NCI-H187 (cell line): ENCODE measurements at places on chromosomes 3 and 15.

DNA sequence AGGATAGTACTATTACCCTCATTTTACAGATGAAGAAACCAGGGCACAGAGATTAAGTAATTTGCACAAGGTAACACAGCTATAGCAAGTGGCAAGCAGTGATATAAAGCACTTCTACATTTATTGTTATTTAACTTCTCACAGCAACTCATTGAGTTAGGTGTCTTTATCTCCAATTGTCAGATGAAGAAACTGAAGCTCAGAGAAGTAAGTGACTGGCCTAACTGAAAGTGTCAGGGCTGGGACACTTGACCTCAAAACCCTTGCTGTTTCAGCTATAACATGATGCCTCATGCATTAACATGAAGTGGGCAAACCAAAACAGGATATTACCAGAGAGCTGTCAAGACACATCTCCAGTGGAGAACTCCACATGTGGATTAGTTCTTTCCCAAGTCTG is 65.8 kb upstream of the LEKR1 start:
- no peak for DNase-seq

GRCh38 chr3:184259878-184260723 is 1.3 kb downstream of the CAMK2N2 start:
- DNase-seq: no peak

DNA sequence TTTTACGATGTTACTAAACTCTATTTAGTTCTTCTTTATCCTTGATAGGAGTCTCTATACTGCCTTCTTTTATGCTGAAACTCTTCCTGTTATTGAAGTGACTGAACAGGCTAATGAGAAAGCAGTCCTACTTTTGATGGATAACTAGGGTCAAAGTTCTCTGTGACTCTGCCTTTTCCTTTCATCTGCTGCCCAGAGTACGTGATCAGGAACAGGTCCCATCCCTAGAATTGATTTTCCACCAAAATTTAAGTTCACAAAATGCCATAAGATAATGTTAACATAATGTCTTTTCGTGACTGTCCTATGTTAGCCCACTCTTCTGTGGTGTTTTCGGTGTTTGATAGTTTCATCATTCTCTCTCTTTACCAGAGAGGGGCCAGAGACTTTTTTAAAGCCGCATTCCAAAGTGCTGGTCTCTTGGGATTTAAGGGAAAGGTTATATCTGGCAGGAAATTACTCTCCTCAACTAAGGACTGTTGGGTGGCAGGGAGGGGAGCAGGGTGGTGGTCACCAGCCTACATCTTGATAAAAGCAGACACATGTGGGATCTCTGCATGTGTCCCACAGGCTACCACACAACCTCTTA is 50.3 kb upstream of the PLXND1 start:
- DNase-seq: no peak

DNA sequence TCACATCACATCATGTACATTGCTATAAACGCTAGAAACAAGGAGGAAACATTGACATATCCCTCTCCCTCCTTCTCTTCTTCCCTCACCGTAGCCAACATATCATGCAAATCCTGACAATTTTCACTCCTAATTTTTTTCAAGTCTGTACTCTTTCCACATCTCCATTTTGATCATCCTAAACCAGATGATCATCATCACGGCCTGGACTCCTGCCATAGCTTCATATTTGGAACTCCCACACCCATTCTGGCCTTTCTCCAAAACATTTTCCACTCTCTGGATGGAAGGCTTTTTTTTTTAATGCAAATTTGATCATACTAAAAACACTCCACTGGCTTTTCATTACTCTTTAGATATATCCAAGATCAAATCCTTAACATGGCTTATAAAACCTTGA is 248.0 kb upstream of the CNTN3 start:
- DNase-seq: no peak

GRCh38 chr15:98443526-98443925 is 204.8 kb upstream of the IGF1R start:
- DNase-seq: no peak

DNA sequence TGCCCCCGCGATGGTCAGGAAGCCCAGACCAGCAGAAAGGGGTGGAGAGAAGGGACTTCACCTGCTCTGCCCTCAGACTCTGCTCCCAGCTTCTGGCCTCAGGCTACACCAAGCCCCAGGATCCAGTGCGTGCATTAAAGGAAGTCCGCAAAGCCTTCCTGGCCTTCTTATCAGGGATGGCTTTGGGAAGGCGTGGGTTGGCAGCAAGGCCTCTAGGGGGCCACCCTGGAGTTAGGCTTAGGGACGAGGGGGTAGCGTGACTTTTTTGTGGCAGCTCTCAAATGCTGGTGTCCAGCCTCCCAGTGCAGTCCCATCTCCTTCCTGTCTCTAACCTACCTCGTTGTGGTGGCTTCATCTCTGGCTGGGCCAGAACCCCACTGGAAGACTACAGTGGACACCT is 18.9 kb upstream of the RPL29 start:
- DNase-seq: no peak

- no peak for DNase-seq
Measured at GRCh38 chr15:27865323-27865922, 233.7 kb downstream of the OCA2 start.

GRCh38 chr3:65449841-65450428 is 588.8 kb downstream of the MAGI1 start:
- no peak for DNase-seq

DNA sequence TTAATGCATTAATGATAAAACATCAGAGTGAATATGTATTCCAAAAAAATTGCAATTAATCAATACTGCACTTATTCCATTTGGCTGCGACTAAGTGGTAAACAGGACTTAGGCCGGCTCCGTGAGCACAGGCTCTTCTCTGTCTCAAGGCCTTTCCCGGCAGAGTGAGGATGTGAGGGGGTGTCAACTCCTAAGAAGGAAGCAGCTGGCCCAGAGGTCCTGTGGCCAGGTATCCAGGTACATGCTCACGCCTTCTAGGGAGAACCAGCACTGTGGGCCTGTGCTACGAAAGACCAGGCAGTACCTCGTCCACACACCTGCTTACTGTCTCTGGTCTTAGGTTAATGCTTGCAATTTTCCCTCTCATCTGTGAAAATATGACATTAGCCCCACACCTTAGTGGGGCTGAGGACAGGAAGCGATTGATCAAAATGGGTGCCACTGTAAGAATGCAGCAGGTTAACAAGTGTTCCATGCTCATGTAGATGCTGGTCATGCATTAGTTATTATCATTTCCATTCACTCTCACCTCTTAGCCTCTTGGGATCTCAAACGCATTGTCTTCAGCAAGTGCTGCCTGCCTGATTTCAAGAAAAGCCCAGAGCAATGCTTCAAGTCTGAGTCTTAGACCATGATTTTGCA is 175.3 kb downstream of the ABHD5 start:
- no peak for DNase-seq

DNA sequence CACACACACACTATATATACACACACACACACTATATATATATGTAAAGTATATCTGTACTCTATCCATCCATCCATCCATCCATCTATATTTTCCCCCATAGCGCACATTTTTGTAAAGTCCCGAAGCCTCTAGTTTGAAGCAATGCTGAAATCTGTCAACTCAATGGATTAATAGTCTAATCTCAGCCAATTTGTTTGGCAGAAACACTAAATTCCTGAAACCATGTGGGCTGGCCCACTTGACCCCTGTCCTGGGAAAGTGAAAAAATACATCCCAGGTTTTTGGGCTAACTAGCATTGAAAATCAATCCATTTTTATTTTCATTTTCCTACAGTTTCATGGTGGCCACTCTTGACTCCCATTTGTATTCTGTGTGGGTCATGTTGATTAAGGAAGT is 166.7 kb downstream of the SLCO3A1 start:
- no peak for DNase-seq

- no peak for DNase-seq
Measured at GRCh38 chr3:134103470-134103869, 73.7 kb upstream of the SLCO2A1 start.
